ENCODE measurements at places on chromosomes 7 and 10. TPM values are rescaled to one million over a fixed set of nuclear protein-coding genes. Genes with fewer than 3 reads are reported as not detected.

- no peak for DNase-seq
These were observed 1.5 kb downstream of the PCDH15 start for GRCh38 chr10:54799506-54799905.

DNA sequence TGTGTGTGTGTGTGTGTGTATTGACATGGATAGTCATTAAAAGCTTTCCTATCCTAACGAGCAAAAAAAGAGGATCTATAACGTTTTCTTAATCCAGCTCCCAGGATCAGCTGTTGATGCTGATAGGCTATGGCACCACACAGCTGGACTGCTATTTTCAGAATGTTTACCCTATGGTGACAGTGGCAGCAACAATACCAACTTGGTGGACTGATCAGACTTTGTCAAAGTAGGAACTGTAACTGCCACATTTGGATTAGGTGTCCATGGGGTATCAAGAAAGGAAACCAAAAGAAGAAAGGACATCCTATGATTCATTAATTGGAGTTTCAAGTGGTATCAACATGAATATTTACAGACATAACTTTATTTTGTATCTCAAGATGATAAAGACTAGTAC, 2.7 kb upstream of the CLEC5A start:
- no peak for DNase-seq

DNA sequence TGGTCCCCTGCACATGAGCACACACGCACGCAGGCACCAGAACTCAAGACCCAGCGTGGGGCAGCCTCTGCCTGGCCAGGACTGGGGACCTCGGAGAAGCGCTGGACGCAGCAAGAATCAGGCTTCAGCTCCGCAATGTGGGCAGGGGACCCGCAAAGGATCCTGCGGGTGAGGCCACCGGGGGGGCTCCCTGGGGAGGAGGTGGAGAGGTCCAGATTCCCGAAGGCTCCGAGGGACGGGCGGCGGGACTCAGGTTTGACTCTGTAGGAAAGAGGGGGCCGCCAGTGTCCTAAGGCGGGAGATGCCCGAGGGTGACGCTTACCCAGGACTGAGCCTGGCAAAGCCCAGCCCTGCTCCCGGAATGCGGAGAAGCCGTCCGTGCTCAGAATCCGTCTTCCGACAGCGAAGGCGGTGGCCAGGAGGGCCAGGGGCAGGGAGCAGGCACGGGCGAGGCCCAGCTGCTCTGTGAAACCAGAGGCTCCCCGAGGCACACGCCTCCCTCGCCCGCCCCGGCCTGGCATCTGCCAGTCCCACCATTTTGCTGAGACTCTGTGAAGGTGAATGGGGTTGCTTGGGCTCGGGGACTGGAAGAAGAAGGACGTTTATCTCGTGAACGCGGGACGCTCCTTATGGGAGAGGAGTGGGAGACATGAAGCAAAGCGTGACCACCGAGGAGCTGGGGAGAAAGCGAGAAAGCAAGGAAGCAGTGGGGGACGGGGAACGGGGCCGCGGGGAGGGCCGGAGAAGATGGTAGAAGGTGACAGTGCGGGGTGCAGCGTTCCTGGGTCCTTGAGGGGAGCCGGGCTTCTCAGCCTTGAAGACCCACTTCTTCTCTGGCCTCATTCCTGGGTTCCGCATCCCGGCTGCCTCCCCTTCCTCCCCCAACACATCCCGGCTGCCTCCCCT, 489.2 kb downstream of the PTPRN2 start:
- DNase-seq: no peak

Gene ATP6V0A4
- 0.24 TPM for total RNA-seq

GRCh38 chr10:125756196-125756595, 19.4 kb downstream of the MMP21 start:
- no peak for DNase-seq

DNA sequence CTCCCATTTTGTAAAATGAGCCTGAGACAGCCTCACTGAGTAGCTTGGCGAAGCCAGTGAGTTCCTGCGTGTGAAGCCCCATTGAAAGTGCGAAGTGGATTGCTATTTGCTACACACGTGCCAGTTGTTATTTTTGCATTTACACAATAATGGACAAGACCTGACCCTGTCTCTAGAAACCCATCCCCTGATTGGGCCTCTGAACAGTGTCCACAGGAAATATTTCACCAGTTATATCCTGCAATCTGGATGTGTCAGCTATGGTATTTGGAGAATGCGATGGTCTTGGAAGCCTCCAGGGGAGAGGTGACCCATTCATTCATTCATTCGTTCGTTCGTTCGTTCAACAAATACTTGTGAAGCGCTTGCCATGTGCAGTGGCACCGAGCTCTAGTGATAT, 37.1 kb downstream of the COL13A1 start:
- no peak for DNase-seq

GRCh38 chr7:20284003-20284770, 46.5 kb upstream of the ITGB8 start:
- no peak for DNase-seq

Gene ACSM6
- total RNA-seq: 5.1 TPM

DNA sequence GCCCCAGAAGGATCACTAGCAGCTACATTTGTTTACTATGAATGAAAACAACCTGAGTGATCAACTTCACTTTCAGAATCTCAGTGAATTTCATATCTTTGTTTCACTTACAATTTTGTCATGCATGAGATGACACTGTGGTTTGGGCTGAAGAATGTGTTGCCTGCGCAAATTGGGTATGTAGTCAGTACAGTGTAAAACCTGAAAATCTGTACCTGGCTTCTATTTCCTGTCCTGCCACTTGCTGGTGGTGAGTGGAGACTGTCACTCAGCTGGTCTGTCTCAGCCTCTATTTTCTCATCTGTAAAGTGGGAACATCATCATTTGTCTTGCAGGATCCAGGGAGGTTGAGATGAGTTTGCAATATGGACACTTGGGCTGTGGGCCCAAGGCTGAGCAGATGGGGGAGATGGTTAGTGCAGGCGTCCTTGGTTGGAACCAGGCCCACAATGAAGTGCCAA, 118.0 kb downstream of the WDFY4 start:
- DNase-seq: no peak

DNA sequence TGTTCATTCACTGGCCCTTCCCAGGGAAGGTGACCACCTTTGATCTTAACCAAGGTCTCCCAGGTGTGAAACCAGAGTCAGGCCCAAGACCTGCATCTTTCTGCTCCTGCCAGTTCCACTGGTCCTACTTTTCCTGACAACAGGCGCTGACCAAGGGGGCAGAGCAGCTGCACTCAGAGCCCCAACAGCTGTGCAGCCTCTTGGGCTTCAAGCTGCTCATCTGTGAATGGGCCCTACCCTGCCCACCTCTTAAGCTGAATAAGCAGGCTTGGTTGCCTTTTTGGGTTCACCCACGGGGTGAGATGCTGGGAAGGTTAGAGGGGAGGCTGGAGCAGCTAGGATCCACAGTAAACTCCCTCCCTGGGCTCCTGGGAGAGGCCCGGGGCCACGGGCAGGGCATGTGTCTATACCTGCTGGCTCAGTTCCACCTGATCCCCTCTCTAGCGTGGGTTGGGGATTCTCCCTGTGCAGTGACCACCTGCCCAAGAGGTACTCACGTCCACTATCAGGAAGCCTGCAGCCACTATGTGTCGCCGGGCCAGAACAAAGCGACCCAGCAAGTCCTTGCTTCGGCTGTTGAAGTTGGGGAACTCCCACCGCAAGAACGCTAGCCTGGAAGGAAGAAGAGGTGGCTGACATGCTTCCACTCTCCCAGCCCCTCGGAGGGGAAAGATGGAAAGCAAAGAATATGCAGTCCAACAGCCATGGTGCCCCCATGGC, 10.6 kb downstream of the TBRG4 start:
- no peak for DNase-seq

GRCh38 chr7:21722371-21722770, 179.5 kb downstream of the DNAH11 start:
- DNase-seq: no peak

DNA sequence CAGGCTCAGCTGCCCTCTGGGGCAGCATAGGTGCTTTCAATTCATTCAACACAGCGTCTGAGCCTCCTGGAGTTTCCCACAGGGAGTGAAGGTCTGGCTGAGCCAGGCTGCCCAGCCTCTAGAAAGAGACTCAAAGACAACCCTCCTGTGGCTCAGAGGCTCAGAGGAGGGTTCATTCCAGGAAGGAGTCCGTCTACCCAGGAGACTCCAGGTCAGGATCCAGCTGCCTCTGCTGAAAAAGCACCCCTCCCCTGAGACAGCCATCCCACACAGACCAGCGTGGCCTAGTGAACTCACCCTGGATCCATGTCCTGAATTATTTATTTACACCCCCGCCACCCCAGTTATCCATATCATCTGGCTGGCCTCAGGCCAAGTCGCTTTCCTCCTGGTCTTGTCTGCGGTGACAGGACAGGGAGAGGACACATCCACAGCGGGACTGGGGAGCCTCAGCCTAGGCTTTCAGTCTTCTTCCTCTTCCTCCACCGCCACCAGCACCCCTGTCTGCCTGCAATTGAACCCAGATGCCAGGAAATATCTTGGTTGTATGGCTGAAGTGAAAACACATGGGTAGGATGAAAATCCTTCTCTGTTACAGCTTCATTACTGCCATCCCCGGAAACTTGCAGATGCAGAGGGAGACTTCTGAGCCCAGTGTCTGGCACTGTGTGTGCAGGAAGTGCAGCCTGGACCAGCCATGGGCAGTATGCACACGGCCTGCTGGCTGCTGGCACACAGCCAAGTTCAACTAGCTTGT, 44.0 kb upstream of the COL13A1 start:
- DNase-seq: no peak

DNA sequence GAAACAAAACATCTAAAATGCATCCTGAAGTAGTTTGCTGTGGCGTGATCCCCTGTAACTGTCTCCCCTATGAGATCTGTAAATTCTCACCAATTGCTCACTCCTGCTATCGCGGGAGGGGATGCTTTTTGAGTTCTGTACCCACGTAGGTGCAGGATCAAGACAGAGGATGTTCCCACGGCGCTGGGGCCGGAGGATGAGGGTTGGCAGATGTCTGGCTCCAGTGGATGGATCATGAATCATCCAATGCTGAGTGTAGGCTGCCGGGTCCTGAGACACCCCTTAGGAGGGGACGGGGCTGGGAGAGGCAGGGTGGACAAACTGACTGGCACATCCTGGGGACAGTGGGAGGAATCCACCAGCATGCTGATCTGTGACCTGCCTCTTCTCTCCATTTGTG, 224.4 kb downstream of the USP6NL start:
- DNase-seq: no peak

DNA sequence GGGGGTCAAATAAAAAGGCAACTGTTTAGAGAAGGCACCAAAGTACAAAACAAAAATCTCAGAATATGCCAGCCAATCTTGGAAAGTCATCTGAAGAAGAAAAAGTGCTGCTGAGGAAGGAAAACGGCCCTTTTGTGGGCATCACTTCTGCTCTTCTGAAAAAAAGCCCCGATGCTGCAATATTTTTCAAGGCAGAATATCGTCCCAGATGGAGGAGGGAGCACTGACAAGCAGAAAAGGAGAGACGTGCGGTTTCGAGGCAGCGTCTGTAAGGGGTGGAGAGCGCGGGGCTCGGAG, 959 bp upstream of the ATRNL1 start:
- DNase-seq: no peak

- DNase-seq: no peak
These were observed 9.0 kb downstream of the EIF4H start for GRCh38 chr7:74183142-74183541.

DNA sequence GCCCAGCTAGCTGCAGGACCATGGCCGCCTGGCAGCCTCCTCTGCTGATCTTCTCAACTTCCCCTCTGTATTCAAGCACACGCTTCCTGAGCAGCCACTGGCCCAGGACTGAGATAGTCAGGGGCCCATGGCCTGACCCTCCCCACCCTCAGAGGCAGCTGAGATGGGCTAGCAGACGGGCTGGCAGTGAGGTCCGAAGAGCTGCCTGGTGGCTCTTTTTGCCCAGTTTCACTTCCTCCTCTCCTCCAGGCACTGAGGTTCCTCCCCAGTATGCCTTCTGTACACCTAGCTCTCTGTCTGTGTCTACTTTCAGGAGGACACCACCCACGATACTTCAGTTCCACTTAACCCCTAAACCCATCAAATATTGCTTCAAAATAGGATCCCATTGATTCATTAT, 395.6 kb downstream of the TNS3 start:
- DNase-seq: no peak

DNA sequence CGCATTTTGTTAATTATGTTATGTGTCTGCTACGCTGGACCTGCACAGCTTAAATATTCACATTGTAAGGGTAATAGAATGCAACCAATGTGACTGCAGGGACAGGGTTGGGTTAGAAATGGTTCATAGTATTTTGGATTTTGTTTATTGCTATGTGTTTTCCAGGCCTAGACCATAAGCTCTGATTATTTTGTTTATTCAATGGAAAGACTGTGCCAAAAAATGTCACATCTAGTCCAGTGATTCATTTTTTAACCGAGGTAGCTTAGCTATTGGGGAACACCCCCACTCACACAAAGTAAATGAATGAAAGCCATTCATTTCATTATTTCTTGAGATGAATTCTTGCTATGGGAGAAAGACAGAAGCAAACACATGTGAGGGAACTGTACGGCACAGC, 516.5 kb upstream of the ANKRD30A start:
- no peak for DNase-seq

- no peak for DNase-seq
These were observed 206.5 kb upstream of the CNTNAP2 start for GRCh38 chr7:145909991-145910513.

GRCh38 chr10:122498521-122498920, 37.2 kb downstream of the HTRA1 start:
- no peak for DNase-seq

All from thymus (tissue), 14 donors.